ENCODE measurements at places on chromosomes 1 and 21.

DNA sequence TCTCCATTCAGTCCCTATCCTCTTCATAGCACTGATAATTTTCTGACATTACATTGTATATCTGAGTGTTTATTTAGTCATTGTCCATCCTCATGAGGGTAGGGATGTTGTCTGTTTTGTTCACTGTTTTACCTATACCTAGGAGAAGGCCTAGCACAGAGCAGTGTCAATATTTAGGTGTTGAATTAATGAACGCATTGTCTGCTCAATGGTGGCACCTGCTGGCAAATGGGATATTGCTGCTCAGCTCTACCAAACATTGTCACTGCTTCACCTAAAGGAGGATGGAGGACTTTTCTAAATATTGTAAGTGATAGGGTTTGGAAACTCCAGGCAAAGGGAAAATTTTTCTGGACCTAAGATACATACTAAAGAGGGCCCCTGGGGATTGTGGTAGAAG lies 243.9 kb downstream of the RRAGC start:
- no peak for DNase-seq

GRCh38 chr1:181318858-181319235 lies 164.5 kb upstream of the CACNA1E start:
- DNase-seq, result no peak

GRCh38 chr1:50109116-50109515 lies 396 bp downstream of the ELAVL4 start:
- no peak for DNase-seq

GRCh38 chr1:64775113-64775512 lies 30.2 kb downstream of the RAVER2 start:
- no peak for DNase-seq

- DNase-seq, result no peak
These were observed 35.1 kb downstream of the AK5 start for GRCh38 chr1:77316966-77317365.

DNA sequence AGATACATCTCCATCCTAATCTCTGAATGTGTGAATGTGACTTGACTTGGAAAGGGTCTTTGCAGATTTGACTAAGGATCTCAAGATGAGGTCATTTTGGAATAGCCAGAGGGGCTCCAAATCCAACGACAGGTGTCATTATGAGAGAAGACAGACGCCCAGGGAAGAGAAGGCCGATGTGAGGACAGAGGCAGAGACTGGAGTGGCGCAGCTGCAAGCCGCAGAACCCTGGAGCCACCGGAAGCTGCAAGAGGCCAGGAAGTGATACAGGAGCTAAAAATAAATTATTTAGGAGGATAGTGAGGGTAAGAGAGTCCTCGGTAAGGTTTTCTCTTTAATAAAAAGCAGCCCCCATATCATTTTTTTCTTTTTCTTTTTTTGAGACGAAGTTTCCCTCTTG lies 9.7 kb upstream of the AADACL4 start:
- no peak for DNase-seq

DNA sequence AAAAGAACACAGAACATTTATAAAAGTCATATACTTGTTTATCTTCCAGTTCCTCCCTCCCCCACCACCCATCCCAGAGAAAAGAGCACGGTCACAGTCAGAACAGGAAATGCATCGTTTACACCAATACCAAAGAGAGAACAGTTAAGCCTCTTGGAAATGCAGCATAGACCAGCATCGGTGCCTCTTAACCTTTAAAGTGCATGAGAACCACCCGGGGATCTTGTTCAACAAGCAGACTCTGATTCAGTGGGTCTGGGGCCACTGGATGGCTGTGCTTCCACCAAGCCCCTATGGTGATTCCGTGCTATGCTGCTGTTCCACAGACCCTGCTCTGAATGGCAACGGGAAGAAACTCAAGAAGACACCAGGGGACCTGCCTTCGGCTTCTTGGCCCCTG lies 19.2 kb downstream of the FAM89A start:
- DNase-seq, result no peak

DNA sequence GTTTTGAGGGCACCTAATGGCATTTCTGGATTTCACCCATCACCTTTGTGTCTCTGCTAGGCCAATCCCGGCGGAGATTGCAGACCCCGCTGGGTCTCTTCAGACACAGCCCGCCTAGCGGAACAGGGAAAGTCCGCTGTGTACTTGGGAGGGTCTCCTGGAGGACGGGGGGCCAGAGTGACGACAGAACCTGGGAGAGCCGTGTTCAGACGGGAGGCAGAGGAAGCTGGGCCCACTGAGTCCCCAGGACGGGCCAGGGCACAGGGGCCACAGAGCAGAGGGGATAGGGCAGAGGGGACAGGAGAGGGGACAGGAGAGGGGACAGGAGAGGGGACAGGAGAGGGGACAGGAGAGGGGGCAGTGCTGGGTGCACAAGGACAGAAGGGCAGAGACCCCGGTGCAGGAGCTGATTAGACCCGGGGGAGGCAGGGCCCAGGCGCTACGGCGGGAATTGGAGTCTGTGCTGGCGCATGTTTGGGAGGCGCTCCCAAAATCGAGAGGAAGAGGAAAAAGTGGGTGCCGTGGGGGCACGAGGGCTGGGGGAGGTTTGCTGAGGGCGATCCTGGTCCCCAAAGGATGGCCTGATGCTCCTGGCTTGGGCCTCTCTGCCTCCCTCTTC lies 12.7 kb downstream of the TRPM2 start:
- DNase-seq, result no peak

DNA sequence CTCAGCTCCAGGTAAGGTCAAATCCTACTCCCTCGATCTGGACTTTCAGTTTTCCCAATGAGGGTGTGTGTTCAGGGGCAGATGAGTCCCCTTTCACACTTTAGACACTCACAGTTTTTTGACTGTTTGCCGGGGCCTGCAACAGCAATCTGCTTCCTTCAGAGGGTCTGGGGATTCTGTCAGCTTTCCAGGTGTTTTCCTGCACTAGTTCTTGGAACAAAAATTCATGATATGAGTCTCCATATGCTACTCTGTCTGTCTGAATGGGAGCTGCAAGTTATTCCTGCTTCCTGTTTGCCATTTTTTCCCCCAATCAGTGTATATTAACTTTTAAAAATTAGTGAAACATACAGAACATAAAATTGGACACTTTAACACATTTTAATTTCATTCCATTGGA lies 24.3 kb downstream of the CYP4B1 start:
- no peak for DNase-seq

GRCh38 chr1:163471779-163472650 lies 150.3 kb downstream of the NUF2 start:
- DNase-seq, result no peak

DNA sequence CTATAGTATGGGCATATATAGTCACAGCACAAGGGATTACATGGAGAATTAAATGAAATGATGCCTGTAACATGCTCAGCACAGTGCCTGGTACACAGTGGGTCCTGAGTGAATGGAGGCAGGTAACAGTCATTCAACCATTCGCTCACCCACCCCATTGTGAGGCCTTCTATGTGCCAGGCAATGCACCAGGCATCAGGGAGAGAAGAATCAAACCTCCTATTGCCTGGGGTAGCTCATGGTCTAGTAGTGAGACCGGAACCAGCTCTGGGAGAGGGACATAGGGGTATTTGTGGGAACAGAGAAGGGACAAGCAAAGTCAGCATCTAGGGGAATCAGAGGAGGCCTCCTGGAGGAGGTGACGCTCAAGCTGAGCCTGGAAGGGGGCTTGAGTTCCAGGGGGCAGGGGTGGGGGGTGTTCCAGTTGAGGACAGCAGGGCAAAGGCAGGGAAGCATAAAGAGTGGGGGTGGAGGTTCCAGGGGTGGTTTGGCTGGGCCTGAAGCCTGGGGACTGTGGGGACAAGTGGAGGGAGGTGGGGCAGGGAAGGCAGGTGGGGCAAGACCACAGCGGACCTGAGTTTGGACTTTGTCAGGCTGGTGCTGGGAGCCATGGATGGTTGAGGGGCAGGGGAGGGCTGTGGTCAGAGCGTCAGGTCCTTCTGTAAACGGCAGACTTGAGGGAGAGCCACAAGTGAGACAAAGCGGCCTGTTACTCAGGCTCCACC lies 591.6 kb downstream of the PTPRU start:
- no peak for DNase-seq

- DNase-seq, result no peak
These were observed 109.3 kb upstream of the SPATA6 start for GRCh38 chr1:48581270-48581669.

DNA sequence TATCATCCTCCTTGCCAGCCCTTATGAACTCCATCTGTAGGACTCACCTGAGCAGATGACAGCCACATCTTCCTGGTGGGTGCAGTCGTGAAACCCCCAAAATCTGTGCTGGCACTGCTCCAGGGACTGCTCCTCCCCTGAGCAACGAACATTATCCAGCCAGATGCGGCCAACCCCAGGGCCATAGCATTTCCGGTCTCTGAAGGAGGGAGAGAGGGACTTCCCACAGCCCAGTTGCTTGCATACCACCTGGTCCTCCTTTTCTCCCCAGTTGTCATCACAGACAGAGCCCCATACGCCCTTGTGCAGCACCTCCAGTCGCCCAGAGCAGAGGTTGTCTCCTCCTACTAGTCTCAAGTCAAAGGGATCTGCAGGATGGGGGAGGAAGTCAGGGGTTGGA lies 8.5 kb downstream of the CD5L start:
- no peak for DNase-seq

GRCh38 chr1:39632682-39633417 lies 6.6 kb downstream of the HEYL start:
- DNase-seq, result peak; percentile 49

GRCh38 chr1:176479971-176480370 lies 17.0 kb downstream of the PAPPA2 start:
- no peak for DNase-seq

DNA sequence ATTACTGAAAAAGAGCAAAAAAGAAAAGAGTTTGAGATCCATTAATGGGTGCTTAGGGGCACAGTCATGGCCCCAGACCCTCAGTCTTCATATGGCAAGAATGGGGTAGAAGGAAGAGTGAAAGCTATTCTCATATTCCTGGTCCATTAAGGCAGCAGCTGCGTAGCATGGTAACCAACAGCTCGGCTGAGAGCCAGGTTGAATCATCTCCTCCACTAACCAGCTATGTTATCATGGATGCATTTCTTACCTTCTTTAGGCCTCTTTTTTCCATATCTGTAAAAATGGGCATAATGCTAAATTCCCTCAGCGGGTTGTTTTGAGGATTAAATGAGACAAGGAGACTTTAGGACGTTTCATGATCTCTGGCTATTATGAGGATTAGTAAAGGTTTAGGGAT lies 15.0 kb upstream of the SARS1 start:
- DNase-seq, result no peak

GRCh38 chr1:212700223-212700891 lies 717 bp upstream of the BATF3 start:
- peak; percentile 12 for DNase-seq

- DNase-seq, result no peak
These were observed 22.7 kb upstream of the EYA3 start for GRCh38 chr1:28111157-28111556.

GRCh38 chr1:164756741-164757140 lies 197.8 kb downstream of the PBX1 start:
- no peak for DNase-seq

- DNase-seq, result no peak
These were observed 2.9 kb downstream of the CYYR1 start for GRCh38 chr21:26570203-26570602.

DNA sequence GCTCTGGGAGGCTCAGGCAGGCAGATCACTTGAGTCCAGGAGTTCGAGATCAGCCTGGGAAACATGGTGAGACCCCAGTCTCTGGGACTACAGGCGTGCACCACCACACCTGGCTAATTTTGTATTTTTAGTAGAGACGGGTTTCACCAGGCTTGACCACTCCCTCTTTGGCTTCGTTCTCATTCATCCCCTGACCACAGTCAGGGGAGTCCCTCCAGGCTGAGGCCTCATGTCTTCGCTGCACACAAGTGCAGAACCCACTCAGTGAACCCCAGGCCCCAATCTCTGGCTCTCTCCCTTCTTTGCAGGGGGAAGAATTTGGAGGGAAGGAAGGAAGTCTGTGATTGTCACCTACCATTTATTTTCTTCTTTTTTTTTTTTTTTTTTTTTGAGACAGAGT lies 9.2 kb upstream of the RPS6KA1 start:
- no peak for DNase-seq

DNA sequence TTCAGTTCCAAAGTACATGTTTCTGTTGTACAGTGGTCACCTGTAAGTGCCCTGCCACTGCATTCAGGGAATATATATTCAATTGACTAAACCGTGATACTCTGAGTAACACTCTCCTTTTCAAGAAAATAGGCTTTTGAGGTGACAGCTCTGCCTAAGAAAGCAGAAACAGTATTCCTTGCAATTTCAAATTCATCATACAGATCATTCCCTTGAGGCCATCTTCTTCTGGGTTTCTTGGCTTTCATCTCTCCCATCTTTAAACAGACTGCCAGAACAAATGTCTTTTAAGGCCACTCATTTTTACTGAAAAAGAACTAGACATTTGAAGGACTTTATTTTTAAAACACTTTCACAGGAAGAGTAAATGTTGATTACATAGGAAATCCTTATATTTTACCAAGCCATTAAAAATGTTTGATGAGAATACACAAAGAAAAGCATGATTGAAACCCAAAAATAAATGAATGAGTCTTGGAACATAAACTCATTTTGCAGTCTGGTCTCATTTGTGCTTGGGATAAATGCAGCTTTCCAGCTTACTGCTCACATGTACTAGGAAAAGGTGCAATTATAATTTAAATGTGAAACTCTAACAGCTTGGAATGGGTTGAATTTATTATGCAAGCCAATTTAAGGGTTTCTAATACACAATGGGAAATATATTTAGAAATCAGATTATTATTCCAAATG lies 34.7 kb downstream of the PLPPR5 start:
- no peak for DNase-seq

DNA sequence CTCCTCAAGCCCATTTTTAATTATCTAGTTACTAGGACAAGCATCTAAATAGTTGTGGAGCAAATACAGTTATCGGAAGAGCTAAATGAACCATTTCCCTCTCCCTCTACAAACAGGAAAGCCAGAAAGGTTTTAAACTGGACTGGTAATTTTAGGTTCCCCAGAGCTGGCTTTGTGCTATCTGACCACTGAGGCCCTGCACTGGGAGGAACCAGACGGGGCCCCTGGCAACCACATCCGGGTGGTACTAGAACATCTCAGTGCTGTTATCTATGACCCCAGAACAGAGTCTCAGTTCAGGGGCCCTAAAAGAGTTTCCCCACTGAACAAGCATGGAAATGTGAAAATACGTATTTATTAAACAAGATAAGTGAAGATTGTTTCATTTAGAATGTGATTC lies 7.7 kb upstream of the RSPH1 start:
- DNase-seq, result no peak

DNA sequence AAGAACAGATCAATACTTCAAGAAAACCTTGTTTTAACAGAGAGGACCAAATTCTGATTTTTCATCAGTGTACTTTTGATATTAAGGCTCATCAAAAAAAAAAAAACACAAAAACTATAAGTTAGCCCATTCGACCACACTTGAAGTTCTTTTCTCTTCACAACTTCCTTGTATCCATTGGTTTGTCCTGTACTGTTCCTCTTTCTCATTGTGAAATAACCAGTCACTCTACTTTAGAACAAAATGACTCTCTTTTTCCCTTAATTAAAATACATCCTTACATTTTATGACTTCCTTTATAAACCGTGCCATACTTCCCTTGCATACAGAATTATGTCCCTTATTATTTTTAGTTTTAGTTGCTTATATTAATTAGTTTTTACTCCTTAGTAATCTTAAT lies 8.4 kb downstream of the QSOX1 start:
- DNase-seq, result no peak
